ENCODE measurements at places on chromosomes 3 and 15.

DNA sequence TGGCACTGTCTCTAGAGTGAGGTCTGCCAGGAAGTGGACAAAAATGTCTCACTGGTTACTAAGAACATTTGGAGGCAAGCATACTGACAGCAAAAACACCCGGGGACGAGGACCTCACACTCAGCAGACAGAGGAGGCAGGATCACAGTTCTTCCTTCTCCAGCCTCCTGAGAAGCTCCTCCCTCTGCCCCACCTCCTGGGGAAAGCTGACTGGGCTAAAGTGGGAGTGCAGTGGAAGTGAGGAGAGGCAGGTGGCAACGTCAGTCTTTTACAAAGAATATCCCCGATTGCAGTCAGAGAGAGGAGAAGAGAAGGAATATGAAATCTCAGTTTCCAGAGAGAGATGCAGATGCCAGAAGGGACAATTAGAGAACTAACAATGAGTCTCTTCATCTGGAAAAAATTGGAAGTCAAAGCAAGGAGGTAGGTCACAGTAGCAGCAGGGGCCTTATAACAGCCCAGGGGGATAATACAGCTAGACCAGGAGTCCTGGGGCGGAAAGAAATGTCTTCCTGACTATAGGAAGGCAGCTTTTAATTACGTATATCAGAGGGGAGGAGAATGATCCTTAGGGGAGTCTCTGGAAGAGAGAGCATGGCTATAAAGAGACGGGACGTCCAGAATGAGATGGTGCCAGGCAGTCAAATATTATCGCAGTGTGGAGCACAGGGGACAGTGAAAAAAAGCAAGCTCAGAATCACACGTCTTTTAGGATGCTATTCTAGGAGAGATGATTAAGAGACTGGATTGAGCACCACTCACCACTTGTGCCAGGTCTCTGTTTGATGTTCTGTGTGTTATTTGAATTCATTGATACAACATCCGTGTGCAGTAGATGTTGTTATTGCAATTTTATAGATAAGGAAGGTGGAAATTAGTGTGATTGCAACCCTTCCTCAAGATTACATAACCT lies 47.2 kb downstream of the LEO1 start:
- no peak for DNase-seq

- no peak for DNase-seq
Measured at GRCh38 chr15:47737477-47737876, 20.2 kb downstream of the SEMA6D start.

- DNase-seq, result no peak
Measured at GRCh38 chr3:126300001-126300760, 57.0 kb downstream of the KLF15 start.

DNA sequence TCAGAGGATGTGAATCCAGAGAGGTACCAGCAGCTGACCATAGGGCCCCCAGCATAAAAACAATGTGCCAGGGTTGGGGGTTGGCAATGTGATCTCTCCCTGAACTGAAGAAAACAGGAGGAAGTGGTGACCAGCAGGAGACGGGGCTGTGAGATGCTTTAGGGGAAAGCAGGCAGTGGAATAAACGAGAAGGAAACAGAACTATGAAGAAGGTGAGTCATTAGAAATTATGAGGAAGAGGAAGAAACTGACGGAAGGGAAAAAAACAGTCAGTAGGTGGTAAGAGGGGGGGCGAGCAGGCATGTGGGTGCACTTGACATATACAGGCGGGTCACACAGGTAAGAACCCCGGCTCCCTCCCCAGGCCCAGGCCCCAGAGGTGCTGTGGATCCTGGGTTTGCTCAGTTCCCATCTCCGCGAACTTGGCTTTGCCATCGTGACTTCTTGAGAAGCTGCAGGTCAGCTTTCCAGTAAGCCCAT lies 42.2 kb upstream of the B3GNT5 start:
- DNase-seq, result peak; percentile 33

DNA sequence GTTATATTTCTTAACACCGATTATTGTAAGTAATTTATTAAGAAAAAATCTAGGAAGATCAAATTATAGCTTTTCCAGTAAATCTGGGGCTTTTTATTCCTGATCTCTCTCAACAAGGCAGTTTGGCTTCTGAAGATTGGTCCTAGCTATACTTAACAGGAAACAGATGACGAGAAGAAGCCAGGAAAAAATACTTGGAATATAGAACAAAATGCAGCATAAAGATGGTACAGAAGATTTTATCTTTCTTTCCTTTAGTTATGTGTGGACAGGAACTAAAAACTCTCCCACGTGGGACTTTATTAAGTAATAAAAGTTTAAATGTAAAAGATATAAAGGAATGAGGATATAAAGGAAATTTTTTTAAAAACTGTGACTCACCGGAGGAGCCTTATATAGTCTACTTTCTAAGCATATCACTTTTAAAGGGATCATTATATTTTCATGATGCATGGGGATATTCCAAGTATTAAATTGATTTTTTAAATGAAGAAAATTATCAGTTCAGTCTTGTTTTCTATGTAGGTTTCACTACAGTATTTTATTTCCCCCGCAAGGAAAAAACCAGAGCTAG lies 8.2 kb downstream of the B3GNT5 start:
- DNase-seq, result no peak

- no peak for DNase-seq
Measured at GRCh38 chr3:108552267-108553159, 36.7 kb downstream of the CIP2A start.

DNA sequence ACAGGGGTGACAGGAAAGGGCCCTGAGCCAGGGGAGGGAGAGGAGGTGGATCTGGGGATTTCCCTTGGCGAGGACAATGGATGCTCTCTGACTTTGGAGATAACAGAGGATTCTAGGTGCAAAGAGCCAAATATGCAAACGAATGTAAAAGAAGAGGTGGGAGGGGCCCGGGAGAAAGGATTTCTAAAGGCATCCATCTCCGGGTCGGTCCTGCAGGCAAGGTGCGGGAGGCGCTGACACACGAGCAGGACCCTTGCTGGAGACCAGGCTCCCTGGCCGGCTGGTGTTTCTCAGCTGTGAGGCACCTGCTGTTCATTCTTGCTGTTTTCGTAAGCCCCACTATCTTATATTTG lies 115.2 kb upstream of the TLE3 start:
- no peak for DNase-seq

DNA sequence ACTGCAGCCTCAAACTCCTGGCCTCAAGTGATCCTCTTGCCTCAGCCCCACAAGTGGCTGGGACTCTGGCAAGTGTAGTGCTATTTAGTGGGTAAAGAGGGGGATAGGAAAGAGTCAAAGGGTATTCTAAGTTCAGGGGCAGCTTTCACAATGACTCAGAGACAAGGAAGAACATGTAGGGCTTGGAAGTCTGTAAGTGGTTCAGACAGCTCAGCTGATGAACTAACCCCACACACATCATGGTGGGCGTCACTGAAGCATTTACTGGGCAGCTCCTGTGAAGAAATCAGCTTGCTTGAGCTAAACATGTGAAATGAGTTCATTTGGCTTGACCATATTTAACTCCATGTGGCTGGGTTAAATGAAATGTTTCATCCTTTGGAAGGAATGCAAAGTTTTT lies 34.6 kb upstream of the THSD4 start:
- no peak for DNase-seq

GRCh38 chr3:2392981-2393380 lies 294.3 kb downstream of the CNTN4 start:
- DNase-seq, result no peak

- DNase-seq, result no peak
Measured at GRCh38 chr3:126487151-126487771, 11.6 kb upstream of the ZXDC start.

DNA sequence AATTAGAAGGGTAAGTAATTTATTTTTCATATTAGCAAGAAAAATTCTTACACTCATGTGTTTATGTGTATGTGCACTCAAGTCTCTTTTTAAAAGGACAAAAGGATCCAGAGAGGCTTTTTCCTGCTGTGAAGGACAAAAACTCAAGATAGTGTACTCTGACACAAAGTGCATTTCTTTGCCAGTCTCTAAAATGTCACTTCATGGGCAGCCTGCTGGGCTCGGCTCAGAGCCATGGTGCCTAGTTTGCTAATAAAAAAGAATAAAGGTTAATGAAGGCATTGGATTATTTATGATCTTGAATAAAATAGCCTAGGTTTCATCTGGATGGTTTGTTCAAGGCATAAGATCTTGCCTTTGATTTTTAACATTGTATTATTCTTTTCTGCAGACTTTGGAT lies 989.0 kb downstream of the TBL1XR1 start:
- no peak for DNase-seq

DNA sequence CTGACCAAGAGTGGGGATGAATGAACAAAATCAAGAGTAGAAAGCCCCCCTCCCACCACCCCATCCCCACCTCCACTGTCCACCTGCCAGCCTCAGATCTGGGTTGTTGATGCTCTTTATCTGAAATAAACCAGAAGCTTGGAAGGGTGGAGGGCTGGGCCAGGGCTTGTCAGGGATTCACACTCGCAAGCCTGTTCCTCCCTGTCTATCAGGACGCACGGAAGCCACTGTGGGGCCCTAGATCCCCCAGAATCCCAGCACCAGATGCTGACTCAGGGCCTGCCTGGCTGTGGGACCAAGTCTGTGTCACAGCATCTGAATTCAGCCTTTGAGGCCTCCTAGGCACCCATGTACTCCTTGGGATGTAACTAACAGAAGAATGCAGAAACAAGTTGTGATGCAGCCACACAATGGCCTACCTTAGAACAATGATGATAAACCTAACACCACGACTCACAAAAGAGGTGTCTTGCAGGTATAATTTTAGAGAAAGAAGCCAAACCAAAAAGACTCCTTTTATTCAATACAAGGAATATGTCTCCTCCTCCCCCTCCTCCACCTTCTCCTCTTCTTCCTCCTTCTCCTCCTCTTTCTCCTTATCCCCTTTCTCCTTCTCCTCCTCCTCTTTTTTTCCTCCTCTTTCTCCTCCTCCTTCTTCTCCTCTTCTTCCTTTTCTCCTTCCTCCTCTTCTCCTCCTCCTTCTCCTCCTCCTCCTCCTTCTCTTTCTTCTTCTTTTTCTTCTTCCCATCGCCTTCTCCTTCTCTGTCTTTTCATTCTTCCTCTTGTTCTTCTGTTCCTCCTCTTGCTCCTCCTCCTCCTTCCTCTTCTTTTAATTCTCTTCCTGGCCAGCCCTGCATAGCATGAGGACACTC lies 234.7 kb downstream of the PLCL2 start:
- no peak for DNase-seq

DNA sequence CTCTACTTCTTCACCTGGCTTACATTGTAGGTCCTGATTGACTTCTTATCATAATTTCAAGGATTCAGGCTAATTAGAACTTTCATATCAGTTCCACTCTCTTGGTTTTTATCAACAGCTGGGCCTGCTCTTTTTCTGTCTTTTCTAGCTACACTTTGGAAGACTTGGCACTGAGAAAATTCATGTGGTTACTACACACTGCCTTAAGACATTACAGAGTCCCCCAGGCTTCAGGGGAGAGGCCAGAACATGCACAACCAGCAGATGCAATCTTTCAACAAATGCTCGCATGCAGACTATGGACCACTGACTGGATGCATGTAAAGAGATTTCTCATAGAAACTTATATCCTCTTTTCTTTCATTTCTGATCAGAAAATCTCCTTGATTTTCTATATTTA lies 423.5 kb downstream of the TUSC7 start:
- DNase-seq, result no peak

- no peak for DNase-seq
Measured at GRCh38 chr3:102092617-102093466, 243.5 kb downstream of the NFKBIZ start.

- DNase-seq, result no peak
Measured at GRCh38 chr3:149593418-149594160, 64.2 kb downstream of the WWTR1 start.

All from stimulated activated CD4-positive, alpha-beta T cell treated with anti-CD3 and anti-CD28 coated beads, Interleukin-15, amount 100 ng/mL, for 48 hours (primary cell).